ENCODE measurements at places on chromosomes 3 and 15.
A peak's percentile ranks its signal among the peaks of the same experiment; 100 is the strongest.

DNA sequence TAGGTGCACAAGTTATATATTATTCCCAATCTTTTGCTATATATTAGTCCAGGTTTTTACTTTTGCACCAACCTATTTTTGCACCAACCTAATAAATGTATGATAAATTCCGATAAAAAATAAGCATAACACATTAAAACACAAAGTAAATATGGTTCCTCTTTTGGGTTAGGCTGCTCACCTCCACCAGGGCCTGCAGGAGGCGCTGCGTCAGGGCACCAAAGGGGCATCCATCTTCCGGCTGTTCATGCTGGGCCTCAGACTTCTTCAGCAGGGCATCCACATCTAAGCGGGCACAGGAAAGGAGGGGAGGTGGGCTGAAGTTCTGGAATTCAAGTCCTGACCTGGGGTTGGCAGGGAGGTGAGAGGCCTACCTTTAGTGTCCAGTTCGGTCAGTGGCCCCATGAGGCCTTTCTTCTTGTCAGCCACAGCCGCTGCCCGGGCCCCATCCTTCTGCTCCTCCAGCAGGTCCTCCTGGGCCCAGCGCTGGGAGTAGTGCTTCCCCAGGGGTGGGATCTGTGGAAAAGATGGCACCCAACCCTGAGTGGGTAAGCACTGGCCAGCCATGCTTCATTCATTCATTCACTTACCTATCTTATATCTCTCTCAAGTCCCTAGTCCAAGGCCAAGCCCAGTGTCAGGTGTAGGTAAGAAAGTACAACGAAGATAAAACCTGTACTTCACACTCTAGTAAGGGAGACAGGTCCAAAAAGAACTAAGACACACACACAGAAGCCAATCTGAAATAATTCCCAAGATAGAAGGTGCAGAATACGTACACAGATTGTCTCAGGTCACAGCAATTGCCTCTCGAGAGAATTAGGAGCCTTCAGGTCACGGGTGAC is 5.2 kb downstream of the TADA3 start:
- no peak for DNase-seq

DNA sequence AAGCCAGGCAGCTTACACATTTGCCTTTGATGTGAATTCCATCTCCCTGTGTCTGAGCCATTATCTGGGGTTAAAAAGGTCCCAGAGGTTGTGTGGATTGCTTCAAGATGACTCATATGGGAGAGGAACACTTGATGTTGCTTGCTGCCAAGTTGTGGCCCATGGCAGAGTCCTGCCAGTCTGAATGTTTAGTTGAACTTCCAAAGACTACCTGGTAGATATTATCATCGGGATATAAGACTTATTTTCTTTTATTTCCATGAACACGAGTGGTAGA is 85.6 kb downstream of the TJP1 start:
- peak; percentile 47 for DNase-seq

GRCh38 chr3:140630366-140630765 is 47.5 kb upstream of the TRIM42 start:
- DNase-seq, result no peak

GRCh38 chr3:10162185-10162584 is 2.5 kb upstream of the IRAK2 start:
- no peak for DNase-seq

GRCh38 chr15:48602358-48603122 is 43.0 kb downstream of the FBN1 start:
- DNase-seq, result peak; percentile 87

DNA sequence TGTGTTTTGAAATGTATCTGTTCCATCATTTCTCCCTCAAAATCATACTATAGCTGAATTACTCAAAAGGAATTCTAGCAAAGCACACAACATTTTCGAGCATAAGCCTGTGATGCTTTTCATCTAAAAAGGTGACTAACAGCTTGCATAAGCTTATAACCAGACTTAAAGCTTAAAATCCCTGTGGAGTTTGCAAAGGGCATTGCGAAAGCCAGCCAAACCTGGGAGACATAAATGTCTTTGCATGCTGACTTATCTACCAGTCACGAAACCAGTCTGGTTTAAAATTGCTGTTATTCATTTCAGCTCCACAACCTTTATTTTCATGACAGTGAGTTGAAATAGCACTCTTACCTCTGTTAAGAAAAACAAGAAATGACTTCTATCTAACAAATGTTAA is 35.6 kb upstream of the LIPC start:
- DNase-seq, result peak; percentile 84

- DNase-seq, result no peak
Observed at GRCh38 chr3:62659660-62660059, 215.6 kb downstream of the CADPS start.

All from astrocyte (in vitro differentiated cells and primary cell).